ENCODE measurements at places on chromosomes 13 and 19.

DNA sequence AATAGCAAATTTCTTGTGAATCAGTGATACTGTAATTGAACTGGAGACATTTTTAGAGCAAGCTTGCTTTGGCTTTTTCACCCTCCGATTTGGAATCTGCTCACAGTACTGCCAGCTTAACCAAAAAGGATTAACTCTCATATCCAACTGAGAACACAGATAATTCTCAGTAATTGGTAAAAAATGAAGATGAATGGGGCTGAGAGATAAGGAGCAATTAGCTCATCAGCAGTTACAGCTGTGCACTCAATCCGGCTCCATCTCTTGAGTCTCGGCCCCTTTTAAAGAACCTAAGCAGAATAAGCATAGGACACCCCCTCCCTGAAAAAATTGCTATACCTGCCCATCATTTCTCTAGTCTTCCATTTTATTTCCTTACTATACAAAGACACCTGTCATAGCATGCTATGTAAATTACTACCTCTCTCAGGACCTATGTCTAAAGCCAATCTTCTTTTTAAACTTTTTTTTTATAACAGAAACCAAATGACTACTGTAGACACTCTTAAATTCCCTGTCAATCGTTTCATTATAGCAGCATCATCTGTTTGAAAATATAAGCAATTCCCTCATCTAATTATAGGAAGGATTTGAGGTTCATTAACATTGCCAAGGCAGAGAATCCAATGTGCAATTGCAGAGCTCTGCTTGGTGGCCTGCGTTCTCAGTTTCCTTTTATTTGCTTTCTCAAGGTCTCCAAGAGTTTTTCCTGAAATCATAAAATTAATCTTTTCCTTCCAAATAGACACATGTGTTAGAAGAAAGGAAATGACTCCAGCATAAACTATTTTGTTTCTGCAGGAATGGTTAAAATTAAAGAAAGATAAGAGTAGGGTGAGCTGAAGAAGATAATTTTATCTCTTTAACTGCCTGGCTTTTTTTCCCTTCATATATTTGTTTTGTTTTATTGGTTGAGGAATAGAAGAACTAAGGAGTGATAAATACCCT is 242.1 kb downstream of the DACH1 start:
- no peak for DNase-seq

DNA sequence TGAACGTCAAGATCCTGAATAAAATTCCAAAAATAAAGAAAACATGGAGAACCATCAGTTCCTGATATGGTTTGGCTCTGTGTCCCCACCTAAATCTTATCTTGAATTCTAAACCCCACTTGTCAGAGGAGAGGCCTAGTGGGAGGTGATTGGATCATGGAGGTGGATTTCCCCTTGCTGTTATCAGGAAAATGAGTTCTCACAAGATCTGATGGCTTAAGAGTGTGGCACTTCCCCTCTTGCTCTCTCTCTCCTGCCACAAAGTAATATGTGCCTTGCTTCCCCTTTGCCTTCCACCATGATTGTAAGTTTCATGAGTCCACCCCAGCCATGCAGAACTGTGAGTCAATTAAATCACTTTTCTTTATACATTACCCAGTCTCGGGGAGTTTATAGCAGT is 827.4 kb downstream of the GPC5 start:
- no peak for DNase-seq

GRCh38 chr13:98486412-98486811 is 90.5 kb downstream of the STK24 start:
- no peak for DNase-seq

DNA sequence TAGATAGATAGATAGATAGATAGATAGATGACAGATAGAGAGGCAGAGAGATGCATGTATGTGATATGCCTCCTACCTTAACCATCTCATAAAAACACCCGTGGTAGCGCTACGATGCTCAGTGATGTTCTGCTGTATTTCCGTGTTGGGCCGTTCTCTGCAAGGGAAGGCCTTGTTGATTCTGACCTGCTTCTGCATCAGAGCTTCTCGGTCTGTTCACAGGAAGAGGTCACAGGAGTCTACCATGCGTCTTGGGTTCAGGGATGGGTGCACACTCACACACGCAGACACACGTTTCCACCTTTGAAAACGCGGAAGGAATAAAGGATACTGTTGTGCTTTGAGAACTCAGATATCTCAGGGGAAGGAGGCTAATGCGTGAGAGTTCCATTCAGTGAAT is 316.9 kb downstream of the TEX29 start:
- DNase-seq = no peak

DNA sequence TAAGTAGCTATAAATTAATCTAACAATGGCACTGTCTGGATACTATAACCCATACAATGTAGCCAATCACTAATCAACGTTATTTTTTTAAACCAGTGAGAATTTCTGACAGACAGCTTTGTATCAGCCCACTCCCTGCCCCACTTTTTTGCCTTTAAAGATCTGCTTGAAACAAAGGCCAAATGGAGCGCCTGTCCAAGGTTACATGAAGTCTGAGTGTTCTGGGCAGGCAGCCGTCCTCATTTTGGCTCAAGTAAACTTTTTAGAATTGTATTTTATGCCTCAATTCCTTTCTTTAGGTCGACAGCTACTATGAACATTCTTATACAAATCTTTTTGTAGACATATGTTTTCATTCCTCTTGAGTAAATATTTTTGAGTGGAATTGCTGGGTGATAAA is 6.2 kb downstream of the IFT88 start:
- DNase-seq = no peak

DNA sequence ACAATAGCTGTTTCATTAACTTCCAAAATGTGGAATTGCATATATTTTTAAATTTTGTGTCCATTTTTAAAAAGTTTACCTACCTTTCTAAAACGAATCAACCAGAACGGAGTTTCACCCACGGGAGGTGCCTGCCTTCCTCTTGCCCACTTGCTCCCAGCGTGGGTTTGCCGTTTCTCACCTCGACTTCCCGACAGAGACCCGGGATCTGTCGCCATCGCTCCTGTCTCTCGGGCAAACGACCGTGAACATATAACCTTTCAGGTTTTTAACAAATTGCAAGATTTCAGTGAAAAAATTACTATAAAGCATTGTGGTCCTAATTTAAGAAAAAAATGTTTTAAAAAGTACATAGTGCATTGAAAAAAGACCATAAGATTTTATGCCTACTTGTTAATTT is 4.2 kb downstream of the TMEM255B start:
- DNase-seq = no peak

DNA sequence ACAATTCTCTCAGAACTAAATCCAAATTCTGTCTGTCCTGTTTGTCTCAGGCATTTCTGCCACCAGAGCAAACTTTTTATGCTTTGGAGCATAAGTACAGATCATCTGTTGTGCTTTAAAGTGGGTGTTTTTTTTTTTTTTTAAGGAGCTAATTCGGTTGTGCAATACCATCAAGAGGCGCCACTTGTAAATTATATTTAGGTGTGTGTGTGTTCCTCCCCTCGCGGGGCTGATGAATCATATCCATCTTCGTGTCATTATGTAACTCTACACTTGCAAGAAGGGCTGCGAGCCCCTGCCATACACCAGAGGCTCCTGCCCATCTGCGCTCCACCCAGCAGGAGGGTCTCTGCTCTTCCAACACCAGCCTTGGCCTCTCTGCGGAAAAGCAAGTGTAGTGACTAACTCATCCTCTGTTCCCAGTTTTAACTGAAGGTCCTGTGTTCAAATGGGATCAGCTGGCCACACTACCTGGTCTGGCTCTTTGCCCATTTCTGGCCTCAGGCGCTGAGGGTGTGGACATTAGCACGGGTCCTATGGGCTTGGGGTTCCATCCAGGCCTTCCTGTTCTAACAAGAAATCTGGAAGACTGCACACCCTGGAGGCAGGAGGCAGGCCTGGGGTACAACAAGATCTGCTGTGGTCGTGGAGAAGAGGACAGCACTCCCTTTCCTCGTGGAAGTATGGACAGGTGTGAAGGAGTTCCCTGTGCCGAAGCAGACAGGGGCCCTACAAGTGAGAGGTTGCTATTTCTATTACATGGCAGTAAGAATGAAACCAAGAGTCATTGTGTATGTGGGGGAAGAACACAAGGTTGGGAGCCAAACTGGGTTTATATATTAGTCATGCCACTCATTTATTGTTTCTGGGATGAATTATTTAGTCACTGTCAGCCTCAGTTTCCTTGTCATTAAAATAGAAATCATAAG is 96.1 kb upstream of the MBNL2 start:
- DNase-seq = no peak

- no peak for DNase-seq
Observed at GRCh38 chr19:42368765-42369164, 21.3 kb downstream of the CNFN start.

DNA sequence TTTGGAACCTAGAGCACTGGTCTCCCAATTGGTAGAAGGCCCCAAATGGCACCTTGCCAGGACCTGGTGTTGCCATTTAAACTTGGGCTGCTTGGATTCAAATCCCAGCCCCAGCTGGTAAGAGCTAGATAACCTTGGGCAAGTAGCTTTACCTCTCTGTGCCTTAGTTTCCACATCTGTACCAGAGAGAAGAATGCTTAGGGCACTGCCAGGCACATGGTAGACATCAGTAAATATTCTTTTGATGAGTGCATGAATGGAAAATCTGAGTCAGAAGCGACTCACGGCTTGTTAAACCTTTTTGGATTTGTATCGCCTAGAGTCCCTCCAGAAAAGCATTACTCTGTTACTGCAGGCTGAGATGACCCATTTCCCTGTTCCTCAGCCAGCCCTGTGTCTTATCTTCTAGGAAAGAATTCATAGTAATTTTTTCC is 90.9 kb downstream of the SIPA1L3 start:
- DNase-seq = no peak

DNA sequence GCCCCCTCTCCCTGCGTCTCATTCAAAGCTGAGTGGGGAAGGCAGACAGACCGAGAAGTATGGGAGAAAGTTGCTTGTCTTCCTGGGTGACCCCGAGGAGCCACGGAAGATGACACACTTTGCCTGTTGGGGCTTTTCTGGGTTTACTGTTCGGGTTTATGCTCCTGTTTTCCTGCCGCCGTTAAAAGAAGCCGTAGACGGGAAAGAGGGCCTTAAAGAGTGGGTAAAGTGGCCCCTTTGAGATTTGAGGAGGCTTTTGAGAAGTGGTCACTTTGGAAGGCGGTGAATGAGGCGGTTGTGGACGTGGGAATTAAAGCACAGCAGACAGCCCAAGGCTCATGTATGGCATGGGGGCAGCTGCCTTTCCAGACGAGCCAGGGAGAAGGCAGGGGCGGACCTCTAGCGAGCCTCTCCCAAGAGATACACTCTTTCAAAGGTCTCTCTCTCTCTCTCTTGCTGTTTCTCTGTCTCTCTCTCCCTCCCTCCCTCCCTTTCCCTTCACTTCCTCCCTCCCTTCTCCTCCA is 493 bp upstream of the LHFPL6 start:
- peak; percentile 73 for DNase-seq

DNA sequence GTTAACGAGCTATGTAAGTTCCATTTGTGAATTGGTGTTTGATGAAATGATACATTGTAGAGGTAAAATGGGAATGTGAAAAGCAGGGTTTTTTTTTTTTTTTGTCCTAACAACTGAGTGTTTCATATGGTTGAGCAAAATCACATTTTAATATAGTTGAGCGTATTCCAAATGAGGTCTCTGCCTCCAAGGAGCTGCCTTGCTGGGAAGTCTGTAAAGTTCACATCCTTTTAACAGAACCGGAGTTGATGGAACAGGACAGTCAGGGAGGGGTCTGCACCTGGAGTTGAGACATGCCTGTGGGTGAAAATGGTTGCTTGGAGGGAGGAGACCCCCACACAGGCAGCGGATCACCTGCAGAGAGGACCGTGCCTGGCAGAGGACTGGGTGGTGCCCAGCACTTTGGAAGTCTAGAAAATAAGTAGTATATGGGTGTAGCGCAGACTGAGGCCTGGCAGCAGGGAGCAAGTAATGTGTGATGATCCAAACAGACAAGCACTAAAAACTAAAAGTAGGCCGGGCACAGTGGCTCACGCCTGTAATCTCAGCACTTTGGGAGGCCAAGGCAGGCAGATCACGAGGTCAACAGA is 75.2 kb upstream of the UBAC2 start:
- no peak for DNase-seq

GRCh38 chr13:86003029-86003428 is 203.8 kb upstream of the SLITRK6 start:
- DNase-seq = no peak

DNA sequence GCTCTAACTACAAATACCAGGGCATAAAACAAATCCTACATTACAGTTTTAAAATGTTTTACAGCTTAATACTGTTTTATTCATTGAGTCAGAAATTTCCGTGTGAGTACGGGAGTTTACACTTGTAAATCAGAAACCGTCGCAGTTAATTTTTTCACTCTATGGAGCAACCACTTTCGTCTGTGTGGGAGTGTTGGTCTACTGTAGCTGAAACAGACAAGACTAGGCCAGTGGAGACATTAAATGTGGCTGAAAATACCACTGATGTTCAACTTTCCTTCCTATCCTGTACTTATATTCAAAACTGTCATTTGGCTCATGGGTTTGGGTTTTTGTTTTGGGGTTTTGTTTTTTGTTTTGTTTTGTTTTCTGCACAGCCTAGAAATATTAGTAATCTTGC is 268.7 kb downstream of the DCT start:
- DNase-seq = no peak

DNA sequence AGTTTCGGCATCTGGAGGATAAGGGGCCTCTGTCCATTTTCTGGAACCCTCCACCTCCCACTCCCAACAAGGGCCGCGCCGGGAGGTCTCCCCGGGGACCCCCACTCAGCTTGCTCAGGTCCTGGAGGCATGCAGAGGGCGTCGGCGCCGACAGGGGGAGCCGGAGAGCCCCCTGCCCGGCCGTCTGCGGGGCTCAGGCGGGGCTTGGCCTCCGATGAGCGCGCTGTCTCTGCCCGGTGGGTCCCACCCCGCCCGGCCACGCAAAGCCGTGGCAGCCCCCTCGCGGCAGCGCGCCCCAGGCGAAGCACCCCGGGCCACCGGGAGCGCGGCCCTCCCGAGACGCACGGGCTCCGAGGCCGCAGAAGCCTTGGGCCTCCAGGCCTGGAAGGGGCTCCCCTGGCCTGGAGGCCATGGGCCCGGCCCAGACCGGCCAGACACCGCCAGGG is 149.7 kb upstream of the ZNF536 start:
- DNase-seq = no peak

DNA sequence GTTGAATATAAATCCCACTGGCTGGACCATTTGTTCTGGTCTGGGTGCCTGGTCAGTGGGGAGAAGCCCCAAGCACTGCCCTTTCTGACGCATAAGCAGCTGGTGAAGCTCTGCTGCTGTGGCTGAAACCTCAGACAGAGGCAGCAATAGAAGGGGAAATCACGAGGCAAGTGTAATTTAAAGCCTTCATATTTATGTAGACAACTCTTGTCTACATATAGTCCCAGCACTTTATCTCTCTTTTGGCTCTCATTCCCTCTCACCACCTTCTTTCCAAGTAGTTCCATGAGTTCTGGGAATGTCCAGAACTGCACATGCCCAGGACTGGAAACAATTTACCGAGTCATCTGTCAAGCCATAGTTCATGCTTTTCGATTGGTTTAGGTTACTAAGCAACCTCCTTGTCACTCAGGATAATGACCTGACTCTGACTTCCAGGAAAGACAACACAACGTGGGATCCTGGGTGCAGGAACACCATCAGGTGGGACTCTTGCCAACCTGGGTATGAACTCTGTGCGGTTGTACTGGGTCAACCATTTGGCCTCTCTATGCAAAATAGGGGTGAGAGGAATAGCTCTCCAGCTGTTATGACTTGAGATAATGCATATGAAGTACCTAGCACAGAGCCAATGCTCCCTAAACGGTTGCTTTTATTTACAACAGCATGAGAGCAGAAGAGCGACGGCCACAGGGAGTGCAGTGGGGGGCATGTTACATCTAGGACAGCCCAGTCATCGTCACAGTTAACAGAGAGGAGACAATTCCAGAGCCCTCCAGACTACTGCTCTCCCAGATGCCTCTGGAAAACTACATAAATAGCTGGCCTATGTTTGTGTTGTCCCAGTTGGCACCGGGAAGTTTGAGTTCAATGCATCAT is 321.9 kb downstream of the FOXO1 start:
- DNase-seq = no peak
